ENCODE measurements at places on chromosomes 13 and 19.

- DNase-seq = peak; percentile 47
Measured at GRCh38 chr13:46655377-46656180, 102.6 kb downstream of the LRCH1 start.

GRCh38 chr13:49584771-49585182, 581 bp downstream of the RCBTB1 start:
- DNase-seq = no peak

- DNase-seq = no peak
Measured at GRCh38 chr13:26604784-26605545, 47.5 kb downstream of the WASF3 start.

DNA sequence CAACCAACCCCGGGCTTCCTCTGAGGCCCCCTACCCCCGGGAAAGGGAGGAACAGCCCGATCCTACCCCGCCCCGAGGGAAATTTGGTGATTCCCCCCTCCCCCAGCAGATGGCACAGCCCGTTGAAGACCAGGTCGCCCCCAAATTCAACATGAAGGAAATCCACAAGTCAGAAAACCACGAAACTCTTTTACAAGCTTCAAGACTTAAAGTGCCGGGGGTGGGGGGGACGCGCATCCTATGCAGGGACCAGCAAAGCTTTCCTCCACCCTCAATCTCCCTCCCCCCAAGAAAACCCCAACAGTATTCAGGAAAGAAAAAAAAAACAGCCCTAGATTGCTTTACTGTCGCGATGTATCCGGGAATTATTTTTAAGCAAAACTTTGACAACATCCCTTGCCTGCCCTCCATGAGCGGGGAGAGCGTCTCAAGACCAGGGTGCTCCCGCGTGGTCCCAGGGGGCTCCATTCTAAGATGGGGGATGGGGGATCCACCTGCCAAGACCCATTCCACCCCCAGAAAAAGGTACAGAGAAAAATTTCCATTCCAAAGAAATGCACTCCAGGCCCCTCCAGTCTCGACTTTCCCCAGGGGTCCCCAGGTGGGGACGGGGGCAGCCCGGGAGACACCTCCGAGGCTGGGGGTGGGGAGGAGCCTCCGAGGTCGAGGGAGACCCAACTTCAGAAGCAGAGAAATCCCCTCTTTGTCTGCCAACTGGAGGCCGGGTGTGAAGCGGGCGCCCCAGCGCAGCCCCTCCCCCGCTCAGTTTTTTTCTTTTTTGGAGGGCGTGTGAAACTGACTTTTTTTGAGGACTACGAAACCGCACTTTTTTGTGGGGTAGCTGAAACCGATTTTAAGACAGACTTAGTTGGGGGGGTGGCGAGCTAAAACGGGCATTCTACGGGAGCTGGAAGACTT, 1.5 kb downstream of the TCF3 start:
- DNase-seq = peak; percentile 65

DNA sequence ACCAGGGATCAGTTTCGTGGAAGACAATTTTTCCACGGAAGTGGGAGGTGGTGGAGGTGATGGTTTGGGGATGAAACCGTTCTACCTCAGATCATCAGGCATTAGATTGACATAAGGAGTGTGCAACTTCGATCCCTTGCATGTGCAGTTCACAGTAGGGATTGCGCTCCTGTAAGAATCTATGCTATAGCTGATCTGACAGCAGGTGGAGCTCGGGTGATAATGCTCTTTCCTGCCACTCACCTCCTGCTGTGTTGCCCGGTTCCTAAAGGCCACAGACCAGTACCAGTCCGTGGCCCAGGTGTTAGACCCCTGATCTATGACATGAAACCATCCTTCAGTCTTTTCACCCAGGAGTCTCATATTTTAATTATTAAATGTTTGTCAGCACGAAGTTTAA, 4.0 kb downstream of the ZNF302 start:
- DNase-seq = no peak

DNA sequence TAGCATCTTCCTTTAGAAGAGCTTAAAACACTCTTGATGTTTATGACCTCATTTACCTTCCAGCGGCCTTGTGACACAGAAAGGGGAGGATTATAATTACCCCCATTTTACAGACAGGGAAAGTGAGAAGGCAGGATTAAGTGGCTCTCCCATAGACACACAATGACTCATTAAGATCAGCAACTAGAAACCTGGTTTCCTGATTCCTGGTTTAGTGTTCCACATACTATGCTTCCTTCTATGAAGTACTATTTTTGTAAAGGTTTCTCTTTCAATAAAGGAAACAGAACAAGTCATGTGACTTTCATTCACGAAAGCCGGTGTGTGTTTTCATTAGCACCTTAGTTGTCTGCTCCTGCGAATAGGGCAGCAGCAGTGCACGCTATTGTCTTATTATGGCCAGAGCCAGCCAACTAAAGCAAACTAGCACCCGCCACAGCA, 8.3 kb downstream of the IRS2 start:
- no peak for DNase-seq

DNA sequence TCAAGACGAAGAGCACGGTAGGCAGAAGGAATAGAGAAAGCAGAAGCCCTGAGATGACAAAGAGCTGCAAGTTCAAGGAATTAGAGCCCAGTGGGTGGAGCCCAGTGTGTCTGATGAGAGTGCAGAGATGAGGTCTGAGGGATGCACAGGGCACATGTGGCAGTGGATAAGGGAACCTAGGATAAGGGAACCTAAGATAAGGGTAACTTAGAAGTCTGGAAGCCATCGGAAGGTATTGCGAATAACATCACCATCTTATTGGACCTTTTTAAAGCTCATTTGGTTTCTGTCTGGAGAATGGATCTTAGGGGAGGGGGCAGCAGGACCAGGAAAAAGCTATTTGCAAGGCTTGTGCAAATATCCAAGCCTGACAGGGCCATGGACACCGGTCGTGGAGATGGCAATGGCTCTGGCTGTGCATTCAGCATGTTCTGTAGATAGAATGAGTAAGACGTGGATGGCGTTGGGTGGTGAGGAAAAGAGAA, 1.3 kb downstream of the FPR3 start:
- DNase-seq = no peak

GRCh38 chr19:5292453-5292821, 48.2 kb downstream of the PTPRS start:
- no peak for DNase-seq

DNA sequence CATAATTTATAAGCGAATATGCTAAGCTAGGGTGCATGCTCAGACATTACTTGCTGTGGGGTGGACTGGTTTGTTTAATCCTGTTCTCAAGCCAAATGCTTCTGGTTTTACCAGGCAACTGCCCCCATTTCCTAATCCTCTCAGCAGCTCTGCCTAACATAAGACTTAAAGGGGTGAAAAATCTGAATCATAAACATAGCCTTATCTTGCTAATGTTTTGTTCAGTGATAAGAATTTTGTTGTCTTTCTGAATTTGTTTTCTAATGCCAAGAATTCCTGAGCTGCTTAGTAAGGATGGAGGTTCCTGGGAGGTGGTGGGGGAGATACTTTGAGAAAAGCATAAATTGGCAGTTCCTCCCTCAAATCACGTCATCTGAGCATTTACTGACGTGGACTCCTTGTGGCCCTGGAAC, 42.7 kb downstream of the ING1 start:
- no peak for DNase-seq

GRCh38 chr13:39417131-39417530, 185.9 kb downstream of the LHFPL6 start:
- DNase-seq = peak; percentile 35

Data from right hindlimb (tissue), 1 donor.